ENCODE measurements at places on chromosomes 2 and 18. TPM values are rescaled to one million over a fixed set of nuclear protein-coding genes. Genes with fewer than 3 reads are reported as not detected.

IL36A gene
- not detected for total RNA-seq

GRHL1 gene
- total RNA-seq = 0.76 TPM

GPR155 gene
- 17.6 TPM for total RNA-seq

LAMA1 gene
- total RNA-seq = not detected

B3GNT2 gene
- 14.2 TPM for total RNA-seq

Data from B cell (primary cell).